Natural killer cell (primary cell): ENCODE measurements at places on chromosomes 16 and 17. TPM values are rescaled to one million over a fixed set of nuclear protein-coding genes. Genes with fewer than 3 reads are reported as not detected.

Gene PDF
- 5.7 TPM for total RNA-seq

Gene TP53TG3F
- not detected for total RNA-seq

Gene CCDC57
- total RNA-seq: 69.7 TPM

Gene WSCD1
- total RNA-seq: 1.9 TPM

Gene TRIM37
- total RNA-seq: 20.4 TPM

Gene EPN2
- total RNA-seq: 2.0 TPM

Gene C1QL1
- total RNA-seq: not detected

DNA sequence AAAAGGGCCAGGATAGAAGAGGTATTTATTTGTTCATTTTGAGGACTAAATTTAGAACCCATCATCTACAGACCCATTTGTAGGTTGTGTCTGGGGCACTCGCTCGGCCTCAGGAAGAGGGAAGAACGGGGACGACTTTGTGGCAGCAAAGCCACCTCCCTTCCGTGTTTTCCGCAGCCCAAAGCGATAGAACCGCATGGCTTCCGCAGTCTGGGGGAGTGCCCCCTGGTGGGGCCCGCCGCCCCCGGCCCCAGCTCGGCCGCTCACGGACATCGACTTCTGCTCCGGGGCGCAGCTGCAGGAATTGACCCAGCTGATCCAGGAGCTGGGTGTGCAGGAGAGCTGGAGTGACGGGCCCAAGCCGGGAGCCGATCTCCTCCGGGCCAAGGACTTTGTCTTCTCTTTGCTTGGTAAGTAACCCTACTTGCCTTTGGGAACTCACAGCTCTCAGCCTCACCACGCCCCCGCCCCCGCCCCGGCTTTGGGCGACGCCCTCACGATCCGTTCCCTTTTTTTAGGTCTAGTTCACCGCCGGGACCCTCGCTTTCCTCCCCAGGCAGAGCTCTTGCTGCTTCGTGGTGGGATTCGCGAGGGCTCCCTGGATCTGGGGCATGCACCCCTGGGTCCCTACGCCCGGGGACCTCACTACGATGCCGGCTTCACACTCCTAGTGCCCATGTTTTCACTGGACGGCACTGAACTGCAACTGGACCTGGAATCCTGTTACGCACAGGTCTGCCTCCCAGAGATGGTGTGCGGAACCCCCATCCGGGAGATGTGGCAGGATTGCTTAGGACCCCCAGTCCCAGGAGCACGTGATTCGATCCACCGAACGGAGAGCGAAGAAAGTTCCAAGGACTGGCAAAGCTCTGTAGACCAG is 681 bp downstream of the TMEM102 start:
- peak overlapping the region; percentile 73 for H3K27ac ChIP-seq
- peak overlapping the region; percentile 50 for H3K4me3 ChIP-seq
- peaks cover 26% of the 10 kb centered on the region for H3K27me3 ChIP-seq
- H3K36me3 ChIP-seq: no peaks in the 10 kb centered on the region

- H3K4me1 ChIP-seq: peaks cover 5% of the 10 kb centered on the region
- H3K4me3 ChIP-seq: no peak overlapping the region
- no peaks in the 10 kb centered on the region for H3K36me3 ChIP-seq
- H3K27ac ChIP-seq: no peak overlapping the region
- peaks cover 5% of the 10 kb centered on the region for H3K27me3 ChIP-seq
Measured at GRCh38 chr16:88376835-88377726, 5.7 kb upstream of the ZNF469 start.

- peaks cover 17% of the 10 kb centered on the region for H3K4me1 ChIP-seq
- H3K36me3 ChIP-seq: no peaks in the 10 kb centered on the region
- DNase-seq: no peak
- H3K27me3 ChIP-seq: no peaks in the 10 kb centered on the region
Measured at GRCh38 chr16:29961127-29961478, 776 bp upstream of the TMEM219 start.

GRCh38 chr17:1039123-1039507 is 42.2 kb downstream of the TIMM22 start:
- H3K36me3 ChIP-seq: peaks cover 9% of the 10 kb centered on the region

DNA sequence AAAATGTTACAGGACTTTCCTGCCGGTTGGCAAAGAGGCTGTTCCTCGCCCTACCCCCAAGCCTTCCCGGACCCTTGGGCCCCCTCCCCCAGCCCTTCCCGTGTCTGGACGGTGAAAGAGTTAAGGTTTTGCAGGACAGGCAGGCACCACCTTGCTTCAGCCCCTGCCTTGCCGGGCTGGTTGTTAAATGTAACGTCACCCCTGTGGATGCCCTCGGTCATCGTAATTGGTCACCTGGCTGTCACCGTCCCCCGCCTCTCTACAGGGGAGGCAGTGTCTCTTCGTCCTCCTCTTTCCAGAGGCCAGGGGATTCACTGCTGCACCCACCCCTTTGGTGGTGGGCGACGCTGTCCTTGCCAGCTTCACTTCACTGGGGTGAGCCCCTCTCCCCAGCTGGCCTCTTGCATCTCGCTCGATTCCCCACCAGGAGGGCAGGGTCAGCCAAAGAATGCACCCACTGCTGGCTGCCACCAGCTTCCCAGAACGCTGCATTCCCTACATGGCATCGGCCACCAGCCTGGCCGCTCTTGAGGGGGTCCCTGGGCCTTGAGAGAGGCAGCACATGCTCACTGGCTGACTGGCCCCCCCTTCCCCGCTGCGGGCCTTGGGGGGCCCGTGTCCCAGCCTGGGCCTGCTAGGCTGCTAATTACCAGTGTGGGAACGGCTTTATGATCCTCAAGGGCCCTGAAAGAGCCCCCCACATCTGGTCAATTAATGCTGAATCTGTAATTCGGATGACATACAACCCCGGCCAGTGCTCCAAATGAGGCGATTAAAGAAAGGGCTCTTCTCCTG is 25.2 kb upstream of the GSE1 start:
- no peaks in the 10 kb centered on the region for H3K27me3 ChIP-seq
- peaks cover 60% of the 10 kb centered on the region for H3K4me1 ChIP-seq
- H3K36me3 ChIP-seq: peaks cover 7% of the 10 kb centered on the region

DNA sequence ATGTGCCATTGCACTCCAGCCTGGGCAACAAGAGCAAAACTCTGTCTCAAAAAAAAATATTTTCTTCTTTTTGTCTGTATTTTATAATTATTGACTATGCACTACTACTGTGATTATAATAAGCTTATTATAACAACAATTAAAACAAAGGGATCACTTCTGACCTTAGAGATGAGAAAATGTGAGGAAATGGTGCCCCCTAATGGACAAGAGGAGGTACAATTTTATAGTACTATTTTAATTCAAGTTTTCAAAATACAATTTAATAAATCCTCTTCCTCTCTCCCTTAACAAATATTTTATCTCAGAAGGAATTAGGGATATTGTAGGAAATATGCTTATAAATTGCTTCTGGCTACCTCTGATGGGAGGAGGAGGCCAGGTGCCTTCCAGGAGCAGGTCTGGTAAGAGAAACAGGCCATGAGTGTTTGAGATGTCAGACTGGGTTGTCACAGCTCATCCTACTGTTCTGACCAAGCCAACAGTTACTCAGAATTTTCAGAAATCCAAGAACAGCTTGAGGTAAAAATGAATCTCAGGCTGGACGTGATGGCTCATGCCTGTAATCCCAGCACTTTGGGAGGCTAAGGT is 14.0 kb downstream of the VPS53 start:
- H3K27ac ChIP-seq: no peak overlapping the region
- H3K36me3 ChIP-seq: peaks cover 23% of the 10 kb centered on the region
- no peaks in the 10 kb centered on the region for H3K27me3 ChIP-seq
- no peaks in the 10 kb centered on the region for H3K4me1 ChIP-seq
